ENCODE measurements at places on chromosomes 6 and 20. TPM values are rescaled to one million over a fixed set of nuclear protein-coding genes. Genes with fewer than 3 reads are reported as not detected.

FAM135A gene
- 3.9 TPM for polyA plus RNA-seq

KIF25 gene
- not detected for polyA plus RNA-seq

SASH1 gene
- polyA plus RNA-seq = 0.01 TPM

MCHR2 gene
- not detected for polyA plus RNA-seq

POU3F2 gene
- polyA plus RNA-seq = not detected
